ENCODE measurements at places on chromosomes 12 and 14.

- no peak for DNase-seq
Observed at GRCh38 chr12:112413855-112414625, 4.6 kb upstream of the RPL6 start.

DNA sequence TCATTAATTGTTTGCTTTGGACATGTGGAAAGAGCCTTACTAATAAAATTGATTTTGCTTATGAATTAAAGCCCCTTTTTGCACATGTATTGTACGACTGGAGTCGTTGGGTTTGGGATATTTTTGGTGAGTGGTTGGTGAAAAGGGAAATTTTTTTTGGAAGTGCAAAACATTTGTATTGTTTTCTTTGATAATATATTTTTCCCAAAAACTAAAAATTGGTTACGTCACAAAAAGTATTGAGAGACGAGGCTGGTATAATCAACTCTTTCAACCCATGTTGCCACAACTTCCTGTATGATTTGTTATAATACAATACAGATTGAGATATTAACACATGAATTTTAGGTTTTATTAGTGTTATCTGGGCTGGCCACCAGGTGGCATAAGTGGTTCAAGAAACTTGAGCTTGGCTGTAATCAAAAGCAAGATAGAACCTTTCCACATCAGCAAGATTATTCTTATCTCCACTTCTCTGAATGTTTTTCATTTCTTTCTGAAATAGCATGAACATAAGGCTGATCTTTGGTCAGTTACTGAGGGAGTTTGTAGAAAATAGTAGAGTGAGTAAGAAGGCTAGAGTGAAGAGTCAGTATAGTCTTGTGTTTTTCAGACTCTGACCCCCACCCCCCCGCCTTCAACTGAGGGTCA lies 8.7 kb downstream of the NGDN start:
- DNase-seq, result no peak

DNA sequence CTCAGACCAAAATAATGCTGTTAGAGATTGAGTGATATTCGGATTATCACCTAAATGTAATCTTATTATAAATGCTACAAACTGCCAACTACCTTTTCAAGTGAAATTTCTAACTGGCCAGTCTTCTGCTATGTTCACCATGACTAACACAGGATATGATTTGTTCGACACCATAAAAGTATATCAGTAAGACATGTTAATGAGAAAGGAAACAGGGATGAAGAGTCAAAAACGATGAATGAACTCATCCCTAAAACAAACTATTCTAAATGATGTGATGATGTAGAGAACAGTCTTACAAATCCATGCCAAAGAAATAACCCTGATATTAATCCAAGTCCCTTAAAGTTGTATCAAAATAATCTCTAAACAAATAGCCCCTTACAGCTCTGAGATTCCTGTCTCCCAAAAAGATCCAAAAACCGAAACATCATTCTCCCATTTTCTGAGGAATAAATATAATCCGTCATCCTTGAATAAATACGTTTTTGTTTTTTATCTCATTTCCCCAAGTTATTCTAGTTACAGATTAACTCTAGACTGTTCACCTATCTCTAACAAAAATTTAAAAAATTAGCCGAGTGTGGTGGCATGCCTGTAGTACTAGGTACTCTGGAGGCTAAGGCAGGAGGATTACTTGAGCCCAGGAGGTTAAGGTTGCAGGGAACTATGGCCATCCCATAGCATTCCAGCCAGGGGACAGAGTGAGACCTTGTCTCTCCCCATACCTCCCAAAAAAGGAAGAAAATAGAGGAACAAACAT lies 9.1 kb downstream of the SCAF11 start:
- DNase-seq, result no peak

- DNase-seq, result no peak
Observed at GRCh38 chr12:88951860-88952561, 371.7 kb upstream of the KITLG start.

DNA sequence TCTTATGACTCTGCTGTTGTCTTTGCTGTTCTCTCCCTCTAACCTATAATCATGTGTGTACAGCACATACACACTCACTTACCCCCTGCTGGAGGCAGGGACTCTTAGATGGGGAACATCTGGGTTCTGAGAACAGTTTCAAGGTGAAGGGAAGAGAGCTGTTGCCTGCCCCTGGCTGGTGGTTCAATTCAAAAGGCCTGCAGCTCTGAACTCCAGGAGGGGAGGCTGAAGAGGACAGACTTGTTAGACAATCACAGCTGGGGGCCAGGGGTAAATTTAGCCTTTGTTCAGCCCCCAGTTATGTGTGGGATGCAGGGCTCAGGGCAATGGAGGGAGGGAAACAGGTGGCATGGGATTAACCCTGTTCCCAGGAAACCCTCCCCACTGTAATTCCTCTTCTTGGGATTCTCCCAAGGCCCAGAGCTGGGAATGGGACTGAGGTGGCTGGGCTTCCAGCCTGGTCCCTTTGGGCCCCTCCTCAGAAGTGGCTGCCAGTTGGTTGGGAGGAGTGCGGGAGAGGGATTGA lies 1.9 kb downstream of the MYL6B start:
- no peak for DNase-seq

- no peak for DNase-seq
Observed at GRCh38 chr12:108207791-108208730, 79.0 kb downstream of the WSCD2 start.

DNA sequence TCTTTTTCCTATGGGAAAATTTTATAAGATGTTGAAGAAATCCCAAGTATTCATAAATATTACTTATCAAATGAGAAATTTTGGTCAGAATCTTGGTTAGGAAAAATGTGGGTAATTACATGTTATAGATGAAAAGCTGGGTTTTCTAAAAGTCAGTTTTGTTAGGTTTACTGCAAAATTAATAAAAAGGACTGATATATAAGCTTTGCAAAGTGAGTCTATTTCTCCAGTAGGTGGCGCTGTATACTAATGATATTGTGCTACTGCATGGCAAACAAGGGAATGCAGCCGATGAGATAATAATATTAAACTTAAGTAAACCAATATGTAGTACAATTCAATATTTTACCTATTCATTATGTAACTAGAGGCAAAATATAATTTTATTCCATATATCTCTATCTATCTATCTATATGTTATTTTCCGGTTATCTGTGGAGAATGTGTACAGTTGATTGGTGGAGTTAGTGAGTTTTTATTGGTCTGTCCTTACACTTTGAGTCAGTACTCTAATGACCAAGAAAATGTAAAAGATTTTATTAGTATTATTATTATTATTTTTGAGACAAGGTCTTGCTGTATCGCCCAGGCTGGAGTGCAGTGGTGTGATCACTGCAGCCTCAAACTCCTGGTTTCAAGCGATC lies 32.9 kb downstream of the MIPOL1 start:
- no peak for DNase-seq

GRCh38 chr12:34404377-34405285 lies 382.3 kb downstream of the ALG10 start:
- DNase-seq, result peak; percentile 52

GRCh38 chr14:37508503-37508902 lies 86.5 kb downstream of the FOXA1 start:
- no peak for DNase-seq

DNA sequence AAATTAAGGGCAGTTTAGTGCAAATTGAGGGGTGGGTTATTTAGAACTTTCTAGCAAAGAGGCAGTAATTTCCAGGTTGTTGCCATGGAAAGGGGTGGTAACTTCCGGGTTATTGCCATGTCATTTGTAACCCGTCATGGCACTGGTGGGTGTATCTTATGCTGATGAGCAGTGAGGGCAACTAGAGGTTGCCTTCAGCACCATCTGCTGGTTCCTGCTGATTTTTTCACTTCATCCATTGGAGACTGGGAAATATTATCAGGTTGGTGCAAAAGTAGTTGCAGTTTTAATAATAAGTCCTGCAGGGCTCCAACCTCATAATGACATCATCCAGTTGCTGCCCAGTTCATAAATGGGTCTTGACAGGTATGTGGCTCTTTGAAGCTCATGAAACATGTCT lies 24.4 kb upstream of the SERPINA4 start:
- DNase-seq, result no peak

- DNase-seq, result no peak
Observed at GRCh38 chr12:34406996-34407300, 384.7 kb downstream of the ALG10 start.

GRCh38 chr14:99287269-99287942 lies 15.4 kb upstream of the BCL11B start:
- no peak for DNase-seq

- no peak for DNase-seq
Observed at GRCh38 chr14:59341858-59342477, 123.2 kb downstream of the GPR135 start.

DNA sequence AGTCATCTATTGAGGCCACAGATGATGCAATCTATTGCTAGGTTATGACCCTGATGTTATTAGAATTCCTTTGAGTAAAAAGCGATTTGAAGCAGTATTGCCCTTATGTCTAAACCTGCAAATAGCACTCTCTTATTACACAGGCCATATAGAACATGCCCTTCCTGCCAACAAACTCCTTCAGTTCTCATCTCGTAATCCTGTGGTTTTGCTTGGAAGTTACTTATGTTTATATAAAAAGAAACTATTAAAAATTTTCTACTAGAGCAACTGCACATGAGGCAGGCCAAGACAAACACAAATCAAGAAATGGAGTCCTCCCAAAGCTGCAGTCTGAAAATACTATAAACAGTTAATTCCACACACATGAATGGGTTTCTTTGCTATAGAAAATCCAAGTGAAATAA lies 1200.2 kb downstream of the LRFN5 start:
- DNase-seq, result no peak

DNA sequence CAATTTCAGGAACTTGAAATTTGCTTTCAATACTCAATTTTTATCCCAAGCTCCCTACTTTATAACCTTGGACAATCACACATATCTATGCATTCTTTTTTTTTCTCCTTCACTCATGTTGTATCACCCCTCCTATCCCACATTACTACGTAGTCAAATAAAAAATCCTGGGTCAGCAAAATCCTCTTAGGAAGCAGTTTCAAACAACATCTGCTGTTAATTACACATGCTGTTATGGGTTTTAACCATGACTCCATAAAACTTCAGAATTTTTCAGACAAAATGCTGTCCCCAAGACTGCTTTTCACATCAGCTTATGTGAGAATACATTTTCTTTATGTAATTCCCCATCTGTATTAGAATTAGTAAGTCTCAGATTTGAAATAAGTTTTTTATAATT lies 61.7 kb downstream of the LRFN5 start:
- DNase-seq, result no peak

GRCh38 chr14:22623047-22623446 lies 21.1 kb downstream of the OR6J1 start:
- no peak for DNase-seq

GRCh38 chr12:124109760-124110159 lies 136.7 kb downstream of the ZNF664 start:
- DNase-seq, result no peak

GRCh38 chr12:13597166-13597565 lies 384.2 kb downstream of the GRIN2B start:
- DNase-seq, result no peak

GRCh38 chr12:51025338-51025835 lies 797 bp downstream of the SLC11A2 start:
- DNase-seq, result no peak
